Stimulated activated CD4-positive, alpha-beta T cell treated with anti-CD3 and anti-CD28 coated beads, Interleukin-4, amount 100 ng/mL, for 1 hour (primary cell): ENCODE measurements at places on chromosomes 4 and X.

GRCh38 chr4:17510582-17510981 is 1.3 kb downstream of the QDPR start:
- no peak for DNase-seq

DNA sequence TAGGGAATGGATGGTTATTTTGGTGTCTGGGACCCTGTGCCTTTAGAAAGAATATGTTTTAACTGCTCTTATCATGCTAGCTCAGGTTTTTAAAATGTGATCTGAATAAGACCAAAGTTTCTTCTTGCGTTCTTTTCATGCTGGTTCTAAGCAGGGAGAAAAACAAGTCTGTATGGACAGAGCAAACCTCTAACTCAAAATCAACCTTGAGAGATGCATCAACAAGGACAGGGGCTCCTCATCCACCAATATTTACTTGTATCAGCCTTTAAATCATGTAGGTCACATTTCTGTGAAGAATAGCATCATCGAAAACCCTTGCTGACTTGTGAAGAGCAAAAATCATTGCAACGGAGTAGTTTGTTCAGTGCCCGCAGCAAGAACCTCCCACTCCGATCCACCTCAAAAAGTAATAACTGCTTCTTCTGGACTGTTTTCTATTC is 1.2 kb downstream of the ATP10D start:
- no peak for DNase-seq

DNA sequence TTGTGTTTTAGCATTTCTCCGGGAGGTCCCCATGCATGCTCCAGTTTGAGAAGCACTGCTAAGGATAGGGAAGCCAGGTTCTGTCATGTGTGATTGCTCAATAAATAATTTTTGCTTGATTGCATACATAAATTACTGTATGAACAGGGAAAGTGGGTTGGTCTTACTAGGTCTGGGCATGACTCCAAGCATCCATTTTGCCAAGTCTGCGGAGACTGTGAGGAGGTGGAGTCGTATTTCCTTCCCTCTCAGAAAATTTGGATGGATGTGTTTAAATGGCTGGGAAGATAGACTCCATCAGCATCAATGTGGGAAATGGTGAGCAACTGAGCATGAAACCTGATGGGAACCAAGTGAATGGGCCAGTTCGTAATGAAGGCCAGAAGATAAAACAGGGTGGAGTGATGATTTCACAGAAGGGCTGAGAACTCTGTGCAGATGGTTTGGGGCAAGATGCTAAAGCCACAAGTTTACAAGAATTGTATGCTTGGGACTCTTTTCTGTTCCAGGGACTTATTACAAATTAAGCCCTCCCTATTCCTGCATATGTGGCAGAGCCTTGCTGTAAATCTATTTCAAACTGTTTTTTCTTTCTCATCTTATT is 84.1 kb downstream of the NHS start:
- no peak for DNase-seq

DNA sequence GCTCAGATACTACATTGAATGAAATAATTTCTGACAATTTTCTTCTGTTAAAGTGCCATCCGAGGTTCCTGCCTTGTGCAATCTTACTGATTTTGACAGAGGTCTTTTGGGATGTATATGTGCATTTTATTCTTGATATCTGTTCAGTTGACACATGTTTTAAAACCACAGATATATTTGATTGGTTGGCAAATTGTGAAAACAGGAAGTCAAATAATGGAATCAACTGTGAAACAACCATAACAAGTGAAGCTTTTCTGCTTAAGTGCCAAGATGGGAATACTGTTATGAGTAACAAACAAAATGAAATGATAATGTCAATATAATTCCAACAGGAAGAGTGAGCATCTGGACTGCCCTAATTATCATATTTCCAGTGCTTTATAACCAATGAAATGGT is 84.9 kb upstream of the TET2 start:
- no peak for DNase-seq

GRCh38 chr4:168830777-168831512 is 179.1 kb downstream of the CBR4 start:
- no peak for DNase-seq

- no peak for DNase-seq
Measured at GRCh38 chr4:138445098-138445497, 202.9 kb upstream of the SLC7A11 start.

GRCh38 chr4:139457318-139457717 is 3.4 kb downstream of the RAB33B start:
- no peak for DNase-seq

- no peak for DNase-seq
Measured at GRCh38 chrX:117610806-117611205, 505.8 kb downstream of the KLHL13 start.

GRCh38 chr4:105225500-105225899 is 78.8 kb downstream of the TET2 start:
- DNase-seq = no peak

GRCh38 chr4:74527049-74527448 is 82.1 kb downstream of the AREG start:
- no peak for DNase-seq

DNA sequence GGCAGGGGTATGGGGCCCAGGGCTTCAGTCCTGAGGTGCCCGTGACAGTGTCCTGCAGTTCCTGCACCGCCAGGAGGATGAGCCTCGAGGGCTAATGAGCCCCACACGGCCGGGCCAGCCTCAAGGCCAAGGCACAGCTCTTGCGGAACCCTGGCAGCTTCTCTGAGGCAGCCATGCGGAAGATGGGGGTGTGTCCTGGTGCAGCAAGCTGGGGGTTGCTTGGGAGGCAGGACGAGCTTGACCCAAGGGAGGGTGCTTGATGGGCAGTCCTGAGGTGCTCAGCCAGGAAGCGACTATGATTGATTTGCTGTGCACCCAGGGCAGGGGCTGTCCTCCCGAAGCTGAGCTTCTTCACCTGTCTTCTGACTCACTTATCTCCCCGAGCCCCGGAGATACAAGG is 9.1 kb upstream of the FGFR3 start:
- DNase-seq = no peak

DNA sequence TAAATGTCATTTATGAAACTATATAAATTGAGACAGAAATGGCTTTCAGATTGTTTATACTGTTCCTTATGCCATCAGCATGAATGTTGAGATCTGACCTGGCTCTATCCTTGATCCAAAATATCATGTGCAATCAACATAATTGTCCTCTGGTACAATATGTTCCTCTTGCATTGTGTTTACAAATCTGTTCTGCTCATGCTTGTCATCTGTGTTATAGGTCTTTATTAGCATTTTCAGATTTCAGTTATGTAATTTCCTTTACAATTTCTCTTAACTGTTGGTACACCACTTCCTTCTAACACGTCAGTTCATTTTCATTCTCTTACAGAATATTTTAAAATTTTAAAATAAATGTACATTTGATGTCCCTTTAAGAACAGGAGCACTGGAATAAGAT is 1.6 kb downstream of the HPGD start:
- DNase-seq = no peak

DNA sequence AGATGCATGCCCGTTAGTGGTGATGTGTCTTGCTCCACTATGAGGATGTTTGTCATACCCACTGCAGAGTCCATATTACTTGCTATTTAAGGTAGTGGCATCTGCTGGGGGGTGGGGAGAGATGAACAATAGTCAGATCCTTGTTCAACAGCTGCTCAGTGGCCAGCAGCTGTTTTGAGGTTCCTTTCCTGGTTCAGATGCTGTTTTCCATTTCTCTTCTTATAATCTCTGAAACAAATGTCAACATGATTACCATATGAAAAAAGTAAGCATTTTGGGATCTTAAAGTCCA is 1567.9 kb upstream of the TENM3 start:
- no peak for DNase-seq

DNA sequence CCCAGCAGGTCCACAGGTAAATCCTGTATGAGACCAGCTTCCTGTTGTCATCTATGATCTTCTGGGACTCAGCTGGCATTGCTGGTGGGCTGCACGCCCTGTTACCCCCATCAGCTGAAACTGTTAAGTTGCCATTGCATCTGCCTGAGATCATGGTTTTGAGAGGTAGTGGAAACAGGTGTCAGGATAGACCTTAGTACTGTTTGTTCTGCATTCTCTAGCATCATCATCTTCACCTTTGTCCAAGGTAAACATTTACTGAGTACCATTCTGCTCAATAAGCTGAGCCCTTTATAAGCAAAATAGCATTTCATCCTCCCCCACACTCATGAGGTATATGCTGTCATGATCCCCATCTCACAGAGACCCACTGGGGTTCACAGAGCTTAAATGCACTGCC is 42.9 kb upstream of the PROM1 start:
- DNase-seq = no peak

DNA sequence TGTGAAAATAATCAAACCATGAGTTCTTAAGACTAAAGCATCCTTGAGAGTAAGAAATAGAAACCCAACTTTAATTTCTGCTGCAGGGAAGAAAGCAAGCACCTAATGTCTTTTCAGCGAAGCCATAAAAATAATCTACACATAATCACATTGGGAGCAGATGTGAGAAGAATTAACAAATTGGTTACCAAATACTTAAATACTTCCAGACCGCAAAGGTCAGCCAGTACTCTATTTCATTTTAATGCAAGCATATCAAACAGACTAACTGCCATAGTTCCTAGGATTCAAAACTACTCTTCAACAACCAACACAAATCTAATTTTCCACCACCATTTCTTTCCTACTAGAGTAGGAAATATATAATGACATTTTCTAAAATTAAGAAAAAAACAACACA is 144.8 kb upstream of the SLIT2 start:
- DNase-seq = no peak

GRCh38 chr4:47752214-47752613 is 85.7 kb downstream of the CORIN start:
- DNase-seq = no peak

- peak; percentile 38 for DNase-seq
Measured at GRCh38 chrX:19739683-19740082, 147.7 kb downstream of the SH3KBP1 start.

DNA sequence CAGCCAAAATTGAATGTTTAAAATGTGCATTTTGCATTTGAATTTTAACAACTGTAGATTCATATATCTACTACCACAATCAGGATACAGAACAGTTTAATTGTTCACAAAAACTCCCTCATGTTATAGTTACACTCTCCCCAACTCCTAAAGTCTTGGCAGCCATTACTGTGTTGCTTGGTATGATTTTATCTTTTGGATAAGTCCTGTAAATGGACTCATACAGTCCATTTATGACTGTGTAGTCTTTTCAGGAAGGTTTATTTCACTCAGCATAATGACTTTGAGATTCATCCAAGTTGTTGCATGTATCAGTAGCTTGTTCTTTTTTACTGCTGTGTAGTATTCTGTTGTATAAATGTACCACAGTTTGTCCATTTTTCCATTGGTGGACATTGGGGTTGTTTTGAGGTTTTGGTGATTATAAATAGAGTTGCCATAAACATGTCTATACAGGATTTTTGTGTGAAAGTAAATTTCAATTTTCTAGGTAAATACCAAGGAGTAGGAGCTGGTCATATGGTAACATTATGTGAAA is 9.9 kb downstream of the FAM193A start:
- DNase-seq = no peak

- no peak for DNase-seq
Measured at GRCh38 chrX:52378870-52379269, 10.0 kb downstream of the XAGE2 start.

GRCh38 chr4:76377911-76378310 is 43.0 kb downstream of the CCDC158 start:
- peak; percentile 24 for DNase-seq

DNA sequence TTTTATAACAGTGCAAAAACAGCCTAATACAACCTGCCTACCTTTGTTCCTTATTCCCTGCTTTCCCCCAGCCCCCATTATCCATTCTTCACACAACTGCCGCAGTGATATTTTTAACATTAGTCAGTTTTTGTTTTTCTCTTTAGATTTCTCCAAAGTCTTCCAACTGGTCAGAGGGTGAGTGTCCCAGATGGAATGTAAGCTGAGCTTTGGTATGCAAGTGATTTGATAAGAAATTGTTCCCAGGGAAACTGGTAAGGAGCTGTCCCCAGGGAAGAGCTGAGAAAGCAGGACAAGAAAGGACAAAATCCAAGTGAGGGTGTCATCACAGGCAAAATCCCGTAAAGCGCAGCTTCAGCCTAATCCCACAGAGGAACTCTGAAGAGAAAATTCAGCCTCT is 475.5 kb upstream of the ADGRL3 start:
- no peak for DNase-seq

DNA sequence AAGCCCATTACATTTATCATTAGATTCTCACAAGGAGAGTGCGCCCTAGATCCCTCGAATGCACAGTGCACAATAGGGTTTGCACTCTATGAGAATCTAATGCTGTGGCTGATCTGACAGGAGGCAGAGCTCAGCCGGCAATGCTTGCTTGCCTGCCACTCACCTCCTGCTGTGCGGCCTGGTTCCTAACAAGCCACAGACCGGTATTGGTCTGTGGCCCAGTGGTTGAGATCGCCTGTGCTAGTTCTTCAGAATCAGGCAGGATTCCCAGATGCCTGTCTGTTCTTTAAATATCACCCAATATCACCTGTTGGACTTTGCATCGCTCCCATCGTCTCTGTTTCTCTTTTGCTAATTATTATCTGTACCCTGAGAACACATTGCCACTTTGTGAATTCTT is 14.0 kb downstream of the DSPP start:
- no peak for DNase-seq

DNA sequence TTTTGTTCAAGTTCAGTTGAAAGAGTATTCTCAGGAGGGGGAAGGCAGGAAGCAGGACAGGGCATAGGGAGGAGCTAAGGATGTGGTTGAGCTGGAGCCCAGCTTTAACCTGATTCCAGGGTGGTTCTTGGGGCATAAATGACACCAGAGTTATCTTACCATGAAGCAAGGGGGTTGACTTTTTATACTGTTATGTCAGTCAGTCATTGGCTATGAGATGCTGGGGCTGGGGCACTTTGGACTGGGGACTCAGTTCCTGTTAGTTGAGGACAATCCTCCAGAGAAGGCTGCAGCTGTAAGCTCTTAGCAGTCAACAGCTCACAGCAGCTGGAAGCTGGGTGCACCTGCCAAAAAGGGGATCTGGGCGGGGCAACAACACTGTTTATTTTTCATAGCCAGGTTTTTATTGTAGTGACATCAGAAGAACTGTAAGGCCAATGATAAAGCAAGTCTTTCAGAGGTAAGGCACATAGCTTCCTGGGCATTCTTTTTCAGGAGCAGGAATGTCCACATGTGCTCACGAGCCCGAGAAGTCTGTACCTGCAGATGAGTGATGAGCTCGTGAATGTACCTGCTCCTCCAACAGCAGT is 78.5 kb downstream of the MID1IP1 start:
- DNase-seq = no peak

- no peak for DNase-seq
Measured at GRCh38 chrX:24100713-24101112, 46.0 kb downstream of the EIF2S3 start.

- DNase-seq = no peak
Measured at GRCh38 chr4:16867827-16868226, 30.6 kb downstream of the LDB2 start.

DNA sequence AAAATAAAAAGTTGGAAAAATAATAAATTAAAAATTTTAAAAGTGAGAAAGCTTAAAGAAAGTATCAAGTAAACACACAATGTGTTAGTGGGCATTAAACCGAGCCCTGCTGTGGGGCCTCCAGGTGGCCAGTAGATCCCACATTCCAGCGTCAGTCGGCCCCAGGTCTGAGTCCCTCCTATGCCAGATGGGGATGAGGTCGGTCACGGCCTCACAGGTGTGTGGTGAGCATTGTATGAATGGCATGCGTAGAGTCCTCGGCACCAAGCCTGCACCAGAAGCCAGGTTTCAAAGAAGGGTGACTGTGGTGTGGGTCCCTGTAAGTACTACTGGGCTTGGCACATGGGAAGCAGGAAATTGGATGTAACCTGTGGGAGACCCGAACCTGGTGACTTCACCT is 75.6 kb upstream of the MSX1 start:
- DNase-seq = no peak
